Liver (tissue), 10 donors: ENCODE measurements at places on chromosomes 1 and 21. TPM values are rescaled to one million over a fixed set of nuclear protein-coding genes. Genes with fewer than 3 reads are reported as not detected.

- H3K4me3 ChIP-seq: no peak overlapping the region
- no peaks in the 10 kb centered on the region for H3K27me3 ChIP-seq
- DNase-seq: no peak
- no peaks in the 10 kb centered on the region for H3K36me3 ChIP-seq
These were observed 315.7 kb upstream of the USP25 start for GRCh38 chr21:15414057-15414456.

GRCh38 chr1:225962440-225962975 lies 21.5 kb upstream of the LEFTY2 start:
- H3K36me3 ChIP-seq: no peaks in the 10 kb centered on the region
- peaks cover 9% of the 10 kb centered on the region for H3K4me1 ChIP-seq
- DNase-seq: peak; percentile 86
- no peaks in the 10 kb centered on the region for H3K27me3 ChIP-seq
- H3K27ac ChIP-seq: no peak overlapping the region

DNA sequence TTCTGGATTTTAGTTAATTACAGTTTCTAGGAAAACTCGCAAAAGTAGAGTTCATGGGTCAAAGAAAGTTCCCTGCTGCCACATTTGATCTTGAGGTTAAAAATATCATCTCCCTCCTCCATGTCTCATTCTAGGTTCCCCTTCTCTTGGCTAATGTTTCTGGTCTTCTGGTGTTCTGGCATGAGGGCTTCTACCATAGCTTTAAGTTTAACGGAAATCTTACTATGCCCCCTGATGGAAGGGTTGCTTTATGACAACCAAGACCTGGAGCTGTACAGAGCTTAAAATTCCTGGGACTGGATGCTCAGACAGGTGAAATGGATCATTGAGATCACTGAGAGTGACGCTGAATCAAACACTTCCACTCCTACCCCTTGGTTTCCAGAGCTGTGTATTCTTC lies 1881.7 kb downstream of the MRPL39 start:
- H3K36me3 ChIP-seq: no peaks in the 10 kb centered on the region
- H3K27me3 ChIP-seq: no peaks in the 10 kb centered on the region
- no peaks in the 10 kb centered on the region for H3K4me1 ChIP-seq
- H3K27ac ChIP-seq: no peak overlapping the region
- no peak for DNase-seq

DNA sequence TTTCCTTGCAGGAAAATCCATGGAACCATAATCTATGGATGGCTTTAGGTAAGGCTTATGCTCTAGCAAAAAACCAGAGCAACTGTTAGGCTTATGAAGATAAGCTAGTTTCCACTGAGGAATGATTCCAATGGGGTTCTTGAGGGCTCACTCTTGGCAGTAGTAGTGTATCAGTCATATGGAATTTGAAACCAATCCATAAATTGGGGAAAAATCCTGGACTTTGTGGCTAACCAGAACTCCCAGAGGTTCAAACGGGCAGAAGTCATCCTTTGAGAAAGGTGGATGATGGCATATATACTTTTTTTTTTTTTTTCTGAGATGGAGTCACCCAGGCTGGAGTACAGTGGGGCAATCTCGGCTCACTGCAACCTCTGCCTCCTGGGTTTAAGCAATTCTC lies 54.2 kb upstream of the ATF3 start:
- H3K4me3 ChIP-seq: no peak overlapping the region
- no peaks in the 10 kb centered on the region for H3K36me3 ChIP-seq
- no peak overlapping the region for H3K27ac ChIP-seq

GRCh38 chr1:235417086-235417697 lies 50.0 kb downstream of the TBCE start:
- H3K4me1 ChIP-seq: peaks cover 11% of the 10 kb centered on the region
- H3K4me3 ChIP-seq: no peak overlapping the region
- H3K27me3 ChIP-seq: no peaks in the 10 kb centered on the region

The DCST1 gene
- not detected for total RNA-seq

The PPP1R12B gene
- total RNA-seq: 13.3 TPM

The RNF186 gene
- 0.33 TPM for total RNA-seq
